ENCODE measurements at places on chromosomes 11 and 22.

DNA sequence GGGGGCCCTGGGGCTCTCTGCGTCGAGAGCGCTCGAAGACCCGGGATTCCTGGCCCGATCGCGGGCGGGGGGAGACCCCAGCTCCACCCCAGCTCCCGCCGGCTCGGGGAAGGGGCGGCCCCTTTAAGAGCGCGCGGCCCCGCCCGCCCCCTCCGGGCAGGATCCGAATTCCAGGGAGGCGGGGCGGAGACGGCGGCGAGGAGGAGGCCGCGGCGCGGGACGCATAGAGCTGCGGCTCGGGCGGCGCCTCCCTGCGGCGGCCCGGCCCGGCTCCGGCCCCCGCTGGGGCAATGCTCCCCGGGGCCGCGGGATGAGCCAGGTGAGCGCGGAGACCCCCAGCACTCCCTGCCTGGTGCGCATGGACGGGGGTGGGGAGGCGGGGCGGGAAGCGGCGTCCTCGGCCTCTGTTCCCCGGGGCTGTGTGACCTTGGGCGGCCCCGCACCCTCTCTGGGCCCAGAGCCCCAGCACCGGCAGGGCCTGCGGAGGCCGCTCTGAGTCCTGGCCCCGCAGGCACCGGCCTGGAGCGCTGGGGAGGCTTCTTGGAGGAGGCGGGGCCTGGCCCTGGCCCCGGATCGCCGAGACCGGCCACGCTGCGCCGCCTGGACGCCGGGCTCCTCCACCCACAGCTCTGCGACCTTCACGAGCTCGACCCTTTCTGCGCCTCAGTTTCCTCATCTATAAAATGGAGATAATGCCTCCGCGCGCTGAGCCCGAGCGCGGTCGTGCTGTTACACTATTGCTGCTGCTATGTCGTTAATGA, 565 bp downstream of the GAS2L1 start:
- DNase-seq: peak; percentile 84

DNA sequence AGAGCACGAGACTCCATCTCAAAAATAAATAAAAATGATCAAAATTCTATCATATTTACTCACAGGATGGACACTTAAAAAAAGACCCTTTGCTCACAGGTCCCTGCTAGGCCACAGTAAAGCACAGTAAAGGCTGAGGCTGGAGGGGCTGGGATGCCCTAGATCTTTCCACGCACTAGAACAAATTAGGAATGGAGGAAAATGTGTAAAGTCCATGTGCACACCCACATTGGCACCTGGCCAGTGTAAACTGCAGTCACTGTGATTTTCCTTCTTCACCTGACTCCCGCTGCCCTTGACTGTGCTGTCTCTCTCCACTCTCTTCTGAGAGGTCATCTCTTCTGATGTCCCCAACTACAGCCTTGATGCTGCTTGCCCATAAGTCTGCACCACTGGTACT, 195.5 kb downstream of the EFCAB6 start:
- no peak for DNase-seq

GRCh38 chr11:76689313-76690260, 19.0 kb upstream of the LRRC32 start:
- DNase-seq: no peak

DNA sequence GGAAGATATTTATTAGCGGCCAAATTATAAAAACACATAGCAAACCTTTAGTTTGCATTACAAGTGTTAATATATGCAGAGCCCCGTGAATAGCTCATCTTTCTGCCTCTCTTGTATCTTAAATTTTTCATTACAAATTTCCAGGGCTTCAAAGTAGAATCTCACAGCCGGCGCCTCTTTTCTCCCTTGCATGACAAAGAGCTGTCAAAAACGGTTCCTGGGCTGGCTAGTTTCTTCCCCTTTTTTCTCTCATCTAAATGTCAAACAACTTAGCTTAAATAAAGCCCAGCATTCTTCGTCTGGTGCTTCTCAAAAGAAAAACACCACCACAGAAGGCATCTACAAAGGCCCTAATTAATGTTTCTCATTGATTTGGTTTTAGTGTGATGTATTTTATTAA, 253.0 kb downstream of the INSC start:
- DNase-seq: no peak

DNA sequence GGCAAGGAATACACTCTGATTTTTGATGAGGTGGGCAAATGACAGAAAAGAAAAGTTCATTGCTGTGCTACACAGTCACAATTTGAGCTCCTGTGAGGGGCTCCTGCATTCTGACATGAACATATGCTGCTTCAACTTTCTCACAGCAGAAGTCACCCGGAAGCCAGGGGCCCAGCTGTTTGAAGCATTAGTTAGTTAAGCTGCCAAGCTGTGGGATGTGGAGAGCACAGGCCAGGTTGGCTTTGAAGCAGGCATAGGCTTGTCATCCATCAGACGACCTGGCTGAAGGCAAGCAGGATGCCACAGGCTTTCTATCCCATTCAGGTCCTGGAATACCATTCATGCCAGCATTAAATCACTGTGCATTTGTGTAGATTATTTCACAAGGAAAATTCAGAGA, 63.1 kb downstream of the MTNR1B start:
- peak; percentile 41 for DNase-seq

DNA sequence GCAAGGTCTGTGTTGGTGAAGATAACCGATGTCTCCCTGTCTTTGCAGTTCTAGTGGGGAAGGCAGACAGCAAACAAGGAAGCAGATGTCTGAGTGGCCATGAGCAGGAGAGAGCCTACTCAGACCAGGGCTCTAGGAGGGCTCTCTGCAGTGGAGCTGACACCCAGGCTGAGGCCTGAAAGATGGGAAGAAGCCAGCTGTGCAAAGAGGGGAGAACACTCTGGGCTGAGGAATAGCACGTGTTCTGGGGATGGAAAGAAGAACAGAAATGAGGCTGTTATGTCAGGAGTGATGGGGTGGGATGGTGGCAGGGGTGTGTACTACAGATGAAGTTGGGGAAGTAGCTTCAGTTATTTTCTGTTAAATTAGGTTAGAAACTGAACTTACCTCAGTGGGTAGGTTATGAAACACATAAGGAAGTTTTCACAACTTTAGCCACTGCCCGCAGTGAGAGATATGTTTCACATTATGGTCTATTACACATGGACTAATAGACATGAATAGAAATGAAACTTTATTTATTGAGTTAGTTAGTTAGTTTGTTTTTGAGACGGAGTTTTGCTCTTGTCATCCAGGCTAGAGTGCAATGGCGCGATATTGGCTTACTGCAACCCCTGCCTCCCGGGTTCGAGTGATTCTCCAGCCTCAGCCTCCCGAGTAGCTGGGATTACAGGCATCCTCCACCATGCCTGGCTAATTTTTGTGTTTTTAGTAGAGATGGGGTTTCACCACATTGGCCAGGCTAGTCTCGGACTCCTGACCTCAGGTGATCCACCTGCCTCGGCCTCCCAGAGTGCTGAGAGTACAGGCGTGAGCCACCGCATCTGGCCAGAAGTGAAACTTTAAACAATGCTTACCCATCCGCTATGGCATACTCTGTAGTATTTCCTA, 7.8 kb downstream of the DCPS start:
- no peak for DNase-seq

DNA sequence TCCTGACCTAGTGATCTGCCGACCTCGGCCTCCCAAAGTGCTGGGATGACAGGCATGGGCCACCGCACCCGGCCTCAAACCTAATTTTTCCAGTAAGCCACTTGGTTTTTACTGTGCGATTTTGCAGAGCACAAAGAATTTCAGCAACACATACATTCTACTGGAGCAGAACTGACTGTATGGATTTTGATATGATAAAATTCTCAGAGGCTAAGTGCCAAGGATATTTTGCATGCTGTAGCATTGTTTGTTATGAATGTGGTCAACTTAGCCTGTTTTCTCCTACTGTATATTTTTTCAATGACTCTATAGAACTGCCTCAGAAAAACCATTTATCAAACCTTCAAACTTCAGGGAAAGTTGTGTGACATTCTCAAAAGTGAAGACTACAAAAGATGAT, 89.2 kb downstream of the FAT3 start:
- no peak for DNase-seq

DNA sequence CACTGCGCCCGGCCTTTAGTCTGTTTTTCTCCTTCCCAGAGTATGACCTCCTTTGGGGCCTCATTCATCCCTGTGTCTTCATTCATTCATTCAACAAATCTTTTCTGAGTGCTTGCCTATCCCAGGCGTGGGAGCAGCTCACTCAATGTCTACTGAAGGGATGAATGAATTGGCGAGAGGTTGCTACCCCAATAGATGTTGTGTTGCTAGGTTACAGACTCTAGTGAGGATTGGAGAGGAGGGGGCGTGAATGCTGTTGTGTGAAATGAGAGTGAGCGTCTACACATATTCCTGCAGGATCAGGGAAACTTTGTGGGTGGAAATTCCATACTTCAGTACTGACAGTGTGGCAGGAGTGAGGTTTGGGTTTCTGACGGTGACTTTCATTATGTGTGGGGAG, 55.5 kb upstream of the EP300 start:
- DNase-seq: no peak

DNA sequence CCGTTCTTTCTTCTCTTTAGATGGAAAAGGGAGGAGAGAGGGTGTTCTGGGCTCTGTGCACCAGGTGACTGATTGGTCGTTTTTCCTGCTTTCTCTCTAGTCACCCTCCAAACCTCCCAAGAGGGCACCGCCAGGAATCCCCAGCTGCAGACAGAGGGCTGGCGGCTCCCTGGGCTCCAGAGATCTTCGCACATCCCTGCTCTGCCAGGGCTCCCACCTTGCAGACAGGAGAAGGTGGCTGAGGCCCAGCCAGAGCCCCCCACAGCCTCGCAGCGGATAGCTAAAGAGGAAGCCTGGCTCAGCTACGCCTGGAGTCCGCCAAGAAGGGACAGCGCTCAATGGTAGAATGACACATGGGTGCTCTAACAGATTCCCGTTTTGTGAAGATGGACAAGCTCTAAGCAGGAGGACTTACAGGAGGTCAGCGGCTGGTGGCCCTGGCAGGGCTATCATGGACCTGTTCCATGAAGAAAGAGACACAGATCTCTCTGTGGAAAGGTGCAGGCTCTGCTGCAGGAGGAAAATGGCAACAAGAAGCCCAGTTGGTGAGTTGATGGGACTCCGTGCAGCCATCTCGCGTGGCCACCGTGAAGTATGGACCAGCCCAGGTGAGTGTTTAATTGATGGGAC, 976.9 kb downstream of the BRD1 start:
- DNase-seq: no peak

- peak; percentile 80 for DNase-seq
These were observed 68.7 kb upstream of the ASPHD2 start for GRCh38 chr22:26360169-26360885.

GRCh38 chr11:79363256-79363655, 77.6 kb downstream of the TENM4 start:
- no peak for DNase-seq

GRCh38 chr11:13064593-13064992, 55.5 kb downstream of the RASSF10 start:
- DNase-seq: no peak

DNA sequence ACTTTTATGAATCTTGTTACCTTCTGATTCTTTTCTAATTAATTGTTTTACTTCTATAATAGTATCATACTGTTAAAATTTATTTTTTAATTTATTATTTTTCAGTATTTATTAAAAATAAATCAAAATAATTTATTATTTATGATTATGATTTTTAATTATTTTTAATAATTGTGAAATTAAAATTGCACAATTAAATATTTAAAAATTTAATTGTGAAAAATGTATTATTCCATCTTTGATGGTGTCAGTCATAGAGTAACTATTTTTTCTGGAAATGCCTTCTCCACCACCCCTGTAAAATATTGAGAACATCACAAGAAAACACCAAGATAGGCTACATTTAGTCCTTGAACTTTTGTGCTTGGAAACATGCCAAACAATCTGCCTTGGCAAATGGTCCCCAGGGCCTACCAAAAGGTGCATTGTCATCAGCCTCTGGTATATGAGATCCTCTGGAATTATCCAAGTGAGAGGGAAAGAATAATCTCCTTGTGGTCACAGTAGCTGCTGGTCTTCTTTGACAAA, at the start of gene OR8H2:
TSS of gene OR8H2 (plus strand) at position 478 of the 528 bp plus-strand sequence. CDS start 1,356 bp downstream, outside the sequence.
- no peak for DNase-seq

DNA sequence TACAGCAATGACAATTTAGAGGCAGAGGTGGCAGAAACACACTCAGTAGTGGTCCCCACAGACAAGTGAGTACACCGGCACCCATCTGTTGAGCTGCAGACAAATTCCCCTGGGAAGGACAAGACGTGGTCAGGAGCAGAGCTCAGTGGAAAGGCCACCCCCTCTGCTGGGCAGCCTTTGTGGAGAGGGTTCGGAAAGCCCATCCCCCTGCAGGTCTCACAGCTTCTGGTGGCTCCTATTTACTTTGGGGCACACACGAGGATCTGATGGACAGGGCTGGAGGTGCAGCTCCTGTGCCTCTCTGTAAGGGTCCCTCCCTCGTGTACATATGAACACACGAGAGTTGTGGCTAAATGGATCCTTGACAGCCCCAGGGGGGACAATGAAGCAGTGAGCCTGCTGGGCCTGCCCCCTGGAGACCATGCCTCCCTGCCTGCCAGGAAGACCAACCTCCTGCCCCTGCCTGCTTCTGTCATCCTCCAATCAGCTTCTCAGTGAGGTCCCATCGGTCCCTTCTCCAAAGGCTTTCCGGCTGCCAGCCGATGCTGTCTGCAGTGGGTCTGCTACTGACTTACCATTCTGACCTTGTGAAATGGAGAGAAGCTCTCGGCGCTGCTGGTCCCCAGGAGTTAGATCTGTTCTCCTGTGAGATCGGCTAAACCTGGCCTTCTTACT, 161.5 kb downstream of the CACNA1I start:
- no peak for DNase-seq

DNA sequence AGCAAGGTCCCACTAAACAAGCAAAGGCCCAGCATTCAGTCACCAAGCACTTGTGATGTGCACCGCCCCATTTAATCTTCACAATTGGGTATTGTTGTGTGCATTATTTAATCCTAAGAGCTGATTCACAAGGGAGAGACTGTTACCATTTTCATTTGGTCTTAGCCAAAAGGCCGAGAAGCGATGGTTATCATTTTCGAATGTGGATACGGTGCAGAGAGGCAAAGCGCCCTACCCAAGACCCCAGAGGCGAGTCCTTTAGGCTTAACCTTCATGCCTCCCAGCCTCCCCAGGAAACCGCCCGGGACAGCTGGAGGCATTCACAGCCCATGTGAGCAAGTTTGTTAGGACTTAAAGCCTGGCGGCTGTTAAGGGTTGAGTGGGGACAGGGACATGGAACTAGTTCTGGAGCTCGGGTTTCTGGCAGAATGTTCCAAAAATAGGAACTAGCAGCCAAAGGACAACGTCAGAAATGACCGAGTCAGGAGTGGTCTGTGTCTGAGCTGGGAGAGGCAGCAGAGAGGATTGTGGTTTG, 13.0 kb upstream of the UPK3A start:
- peak; percentile 97 for DNase-seq

DNA sequence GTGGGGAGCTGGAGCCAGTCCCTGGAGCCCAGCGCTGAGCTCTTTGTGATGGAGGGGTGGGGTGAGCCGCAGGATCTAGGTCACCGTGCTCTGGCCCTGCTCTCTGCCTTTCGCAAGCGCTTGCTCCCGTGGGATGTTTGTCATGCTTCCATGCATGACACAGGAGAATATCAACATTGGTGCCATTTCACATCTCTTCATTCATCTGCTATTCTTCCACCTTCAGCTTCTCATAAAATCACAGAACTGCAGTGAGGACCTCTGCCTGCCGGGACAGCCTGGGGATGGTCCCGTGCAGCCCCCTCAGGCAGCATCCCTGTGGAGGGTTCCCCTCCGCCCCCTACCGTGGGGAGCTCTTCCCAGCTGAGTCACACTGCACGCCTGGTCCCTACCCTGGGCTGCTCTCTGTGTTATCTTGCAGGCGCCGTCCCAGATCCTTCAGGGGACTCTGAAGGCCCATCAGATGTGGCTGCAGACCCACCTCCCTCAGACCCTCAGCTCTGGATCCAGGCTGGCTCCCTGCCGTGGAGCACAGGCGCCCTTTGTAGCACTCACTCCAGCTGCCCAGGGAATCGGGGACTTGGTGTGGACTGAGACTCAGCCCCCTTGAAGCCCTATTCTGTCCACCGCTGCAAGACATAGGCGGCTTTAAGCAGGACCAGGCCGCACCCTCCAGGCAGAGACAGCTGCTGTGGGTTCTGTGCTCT, 5.1 kb upstream of the SEPTIN5 start:
- peak; percentile 33 for DNase-seq

All from myocyte (in vitro differentiated cells).